ENCODE measurements at places on chromosomes 1 and 21.

- no peak for DNase-seq
Observed at GRCh38 chr1:5661196-5662085, 330.8 kb downstream of the NPHP4 start.

GRCh38 chr1:186440584-186440983, 20.3 kb downstream of the PDC start:
- DNase-seq: no peak

DNA sequence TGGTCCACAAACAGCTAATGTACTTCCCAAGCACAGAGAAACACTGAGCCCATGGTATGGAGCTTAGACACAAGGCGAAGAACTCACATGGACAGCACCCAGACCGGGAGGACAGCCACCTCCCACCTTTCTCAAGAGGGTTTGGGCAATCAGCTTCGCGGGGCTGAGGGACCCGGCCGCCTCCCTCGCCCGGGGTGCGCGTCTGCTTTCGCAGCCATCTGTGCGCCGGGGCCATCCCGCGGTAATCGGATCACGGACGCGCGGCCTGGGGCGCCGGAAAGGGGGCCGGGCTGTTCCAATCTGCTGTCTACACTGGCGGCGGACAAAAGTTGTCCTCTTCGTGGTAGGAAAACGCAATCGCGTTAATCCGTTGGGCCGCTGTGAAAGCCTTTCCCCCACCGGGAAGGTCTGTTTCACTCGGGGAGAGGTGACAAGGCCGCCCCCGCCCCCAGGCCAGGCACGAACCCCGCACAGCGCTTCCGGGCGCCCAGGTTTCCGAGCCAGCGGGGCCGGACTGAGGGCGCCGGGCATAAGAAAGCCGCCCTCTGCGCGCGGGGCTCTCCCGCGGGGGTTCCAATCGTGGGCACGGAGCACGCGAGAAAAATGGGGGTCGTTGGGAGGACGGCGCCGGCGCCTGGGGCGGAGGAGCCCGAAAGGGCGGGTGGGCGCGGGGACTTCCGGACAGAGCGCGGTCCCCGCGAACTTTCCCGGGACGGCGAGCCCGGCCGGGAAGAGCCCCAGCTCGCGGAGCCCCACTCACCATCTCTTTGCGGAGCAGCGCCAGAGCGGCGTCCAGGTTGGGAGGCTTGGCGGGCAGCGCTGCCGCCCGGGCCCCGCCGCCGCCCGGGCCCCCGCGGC, 664 bp downstream of the FAM89A start:
- no peak for DNase-seq

- no peak for DNase-seq
Observed at GRCh38 chr1:167542109-167543032, 11.2 kb downstream of the CREG1 start.

DNA sequence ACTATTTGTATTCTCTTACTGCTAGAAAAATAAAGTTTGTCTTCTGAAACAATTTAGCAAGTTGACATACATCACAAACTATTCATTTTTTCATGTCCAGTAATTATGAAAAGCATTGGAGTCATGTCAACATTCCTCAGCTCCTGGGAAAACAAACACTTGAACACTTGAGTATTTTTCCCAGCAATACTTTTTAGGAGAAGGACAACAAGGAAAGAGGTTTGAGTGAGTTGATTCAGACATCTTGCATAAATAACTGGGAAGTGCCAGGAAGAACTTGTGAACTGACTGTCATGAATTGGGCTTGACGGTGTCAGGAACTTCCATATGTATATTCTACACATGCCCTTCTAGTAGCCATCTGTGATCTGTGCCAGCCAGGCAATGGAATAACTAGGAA, 195.6 kb downstream of the HMCN1 start:
- no peak for DNase-seq

DNA sequence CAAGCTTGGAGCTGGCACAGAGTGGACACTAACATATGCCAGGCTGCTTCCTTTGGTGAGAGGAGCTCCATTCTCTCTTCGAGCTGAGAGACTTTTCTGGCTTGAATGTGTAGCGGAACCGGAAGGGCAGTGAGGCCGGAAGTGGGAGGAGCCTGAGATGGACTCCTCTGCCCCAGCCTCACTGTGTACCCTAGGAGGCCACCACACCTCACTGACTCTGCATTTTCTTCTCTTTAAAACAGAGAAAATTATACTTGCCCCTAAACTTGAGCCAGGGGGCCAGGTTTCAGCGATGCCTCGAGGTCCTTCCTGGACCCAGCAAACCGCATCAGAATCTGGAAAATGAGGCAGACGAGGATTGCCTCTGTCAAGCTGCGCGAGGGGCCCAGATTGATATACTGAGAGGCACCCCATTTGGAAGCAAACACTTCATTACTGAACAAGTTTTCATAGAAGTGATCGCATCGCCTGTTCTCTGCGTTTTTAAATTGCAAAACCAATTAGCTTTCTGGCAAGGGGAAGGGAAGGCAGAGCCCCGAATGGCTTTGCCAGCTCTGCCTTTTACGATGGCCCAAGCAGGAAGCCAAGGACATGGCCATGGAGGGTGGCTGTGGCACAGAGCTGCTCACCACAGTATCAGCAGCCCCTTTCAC, 708.1 kb downstream of the PTPRU start:
- no peak for DNase-seq

GRCh38 chr1:94550800-94551241, 9.3 kb upstream of the F3 start:
- DNase-seq: no peak

DNA sequence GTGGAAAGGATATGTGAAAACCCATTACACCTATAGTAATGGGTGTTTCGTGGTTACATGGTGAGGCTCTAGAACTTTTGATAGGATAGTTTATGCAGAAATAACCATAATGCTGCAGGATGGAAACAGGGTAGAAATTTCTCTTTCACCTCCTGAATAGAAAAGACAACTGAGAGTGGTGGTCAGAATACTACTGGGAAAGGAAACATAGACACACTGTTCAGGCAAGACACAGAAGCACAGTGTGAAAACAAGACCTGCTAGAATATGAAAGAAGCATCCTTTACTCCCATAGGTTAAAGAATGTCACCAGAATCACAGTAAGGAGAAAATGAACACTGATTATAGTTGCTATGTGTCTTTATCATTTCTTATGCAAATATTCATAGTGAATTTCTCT, 496.6 kb downstream of the DPYD start:
- no peak for DNase-seq

Measured in T-cell (primary cell).